ENCODE measurements at places on chromosomes 1 and 21.

- DNase-seq = peak; percentile 55
Measured at GRCh38 chr1:24743404-24744211, 1.6 kb upstream of the CLIC4 start.

DNA sequence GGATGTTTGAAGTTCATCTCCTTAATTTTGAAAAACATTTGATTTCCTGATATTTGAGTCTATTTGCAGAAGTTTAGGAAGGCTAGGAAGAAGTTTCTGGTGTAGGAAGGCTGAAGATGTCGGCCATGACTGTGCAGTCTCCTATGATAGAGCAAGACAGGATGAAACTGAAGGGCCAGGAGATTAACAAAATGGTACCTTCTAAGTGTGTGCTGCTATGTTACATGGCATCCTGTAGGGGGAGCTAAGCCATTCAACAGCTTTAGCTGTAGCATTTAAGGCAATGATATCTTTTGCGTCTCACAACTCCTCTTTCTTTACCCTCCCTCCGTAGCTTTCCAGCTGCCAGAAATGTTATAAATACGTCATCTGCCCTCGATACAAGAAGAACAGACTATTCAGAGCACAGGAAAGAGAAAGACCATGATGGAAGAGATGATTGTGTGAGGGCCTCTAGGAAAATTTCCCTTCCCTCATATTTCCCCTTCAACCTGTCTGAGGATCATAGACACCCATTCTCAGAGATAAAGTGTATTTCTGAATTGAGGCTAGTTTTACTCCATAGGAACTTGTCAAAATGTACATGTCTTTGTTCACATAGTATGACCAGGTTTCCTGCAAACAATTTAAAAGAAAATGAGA, 61.1 kb downstream of the XCL1 start:
- peak; percentile 58 for DNase-seq

GRCh38 chr21:35326677-35327076, 277.6 kb upstream of the RUNX1 start:
- DNase-seq = no peak

GRCh38 chr1:224450561-224451350, 16.2 kb upstream of the WDR26 start:
- DNase-seq = no peak

- peak; percentile 22 for DNase-seq
Measured at GRCh38 chr1:239952348-239953308, 139.1 kb upstream of the FMN2 start.

DNA sequence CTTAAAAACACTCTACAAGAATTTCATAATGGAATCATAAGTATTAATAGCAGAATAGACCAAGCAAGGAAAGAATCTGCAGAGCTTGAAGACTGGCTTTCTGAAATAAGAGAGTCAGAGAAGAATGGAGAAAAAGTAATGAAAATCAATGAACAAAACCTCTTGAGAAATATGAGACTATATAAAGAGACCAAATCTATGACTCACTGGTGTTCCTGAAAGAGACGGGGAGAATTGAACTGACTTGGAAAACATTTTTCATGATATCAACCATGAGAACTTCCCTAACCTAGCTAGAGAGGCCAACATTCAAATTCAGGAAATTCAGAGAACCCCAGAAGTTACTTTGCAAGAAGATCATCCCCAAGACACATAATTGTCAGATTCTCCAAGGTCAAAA, 85.6 kb downstream of the GDAP2 start:
- no peak for DNase-seq

- DNase-seq = no peak
Measured at GRCh38 chr1:98110674-98111073, 189.8 kb upstream of the DPYD start.

DNA sequence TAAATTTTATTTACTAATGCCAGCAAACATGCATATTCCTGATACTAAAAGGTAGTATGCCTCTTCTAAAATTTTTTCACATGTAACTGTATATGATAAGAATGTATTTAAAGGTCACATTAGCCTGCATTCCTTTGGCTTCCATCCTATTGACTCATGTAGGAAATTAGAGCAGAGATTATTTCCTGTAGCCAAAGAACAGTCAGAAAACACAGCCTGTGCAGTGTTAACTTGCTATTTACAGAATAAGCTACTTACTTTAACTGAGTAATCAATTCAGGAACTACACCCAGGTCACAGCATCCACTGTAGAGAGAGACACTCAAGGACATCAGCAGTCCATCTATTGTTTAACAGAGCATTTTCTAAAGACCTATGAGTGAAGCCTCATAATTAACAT, 154.5 kb upstream of the ADGRL4 start:
- DNase-seq = no peak

- DNase-seq = no peak
Measured at GRCh38 chr1:217048104-217048707, 325.0 kb upstream of the ESRRG start.

DNA sequence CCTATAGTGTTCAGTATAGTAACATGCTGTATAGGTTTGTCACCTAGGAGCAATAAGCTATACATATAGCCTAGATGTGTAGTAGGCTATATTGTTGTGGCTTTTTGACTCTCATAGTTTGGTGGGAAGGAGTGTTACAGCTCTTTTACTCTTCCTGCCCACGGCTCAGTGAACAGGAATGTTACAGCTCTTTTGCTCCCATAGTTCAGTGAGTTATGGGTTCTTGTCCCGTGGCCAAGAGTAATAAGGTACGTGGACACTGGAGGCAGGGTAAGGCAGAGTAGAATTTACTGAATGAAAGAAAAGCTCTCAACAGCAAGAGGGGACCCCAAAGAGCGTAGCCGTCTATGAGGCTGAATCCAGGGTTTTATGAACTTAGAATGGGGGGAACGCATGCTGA, 734.3 kb downstream of the ADGRL2 start:
- DNase-seq = no peak

DNA sequence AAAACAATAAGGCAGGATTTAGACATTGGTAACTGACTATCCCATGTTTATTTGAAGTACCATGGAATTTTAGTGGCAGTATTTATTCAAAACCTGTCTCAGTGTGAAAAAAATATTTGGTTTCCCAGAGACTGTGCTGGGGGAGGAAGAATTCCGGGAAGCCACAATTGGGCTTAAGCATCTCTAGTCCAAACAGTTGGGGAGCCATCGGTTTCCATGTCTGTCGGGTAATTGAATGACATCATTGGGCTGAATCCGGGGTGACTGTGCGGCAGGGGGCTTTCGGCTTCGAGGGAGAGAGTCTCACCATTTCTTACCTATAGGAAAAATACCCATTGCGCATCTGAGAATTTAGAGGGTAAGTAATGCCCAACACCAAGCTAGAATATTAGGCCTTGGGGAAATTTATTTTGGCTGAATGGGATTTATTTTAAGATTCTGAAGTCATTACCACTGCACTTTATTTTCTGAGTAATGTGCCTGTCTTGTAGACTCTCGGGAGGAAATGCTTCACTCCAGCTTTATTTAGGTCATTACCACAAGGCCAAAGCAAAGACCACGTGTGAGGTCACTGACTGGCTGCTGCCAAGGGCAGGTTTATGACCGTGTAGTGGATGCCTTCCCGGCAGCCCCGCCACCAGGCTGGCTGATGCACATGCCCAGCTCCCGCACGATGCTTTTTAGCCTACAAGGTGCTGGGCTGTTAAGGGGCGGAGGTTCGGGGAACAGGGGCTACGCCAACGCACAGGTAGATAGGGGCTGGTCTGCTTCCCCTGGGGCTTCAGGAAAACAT, 23.1 kb upstream of the UMODL1 start:
- DNase-seq = no peak

- no peak for DNase-seq
Measured at GRCh38 chr1:55425310-55425930, 210.3 kb upstream of the USP24 start.

GRCh38 chr1:231571904-231572303, 43.4 kb downstream of the TSNAX start:
- DNase-seq = no peak

- peak; percentile 72 for DNase-seq
Measured at GRCh38 chr1:7207875-7208646, 422.8 kb downstream of the CAMTA1 start.

DNA sequence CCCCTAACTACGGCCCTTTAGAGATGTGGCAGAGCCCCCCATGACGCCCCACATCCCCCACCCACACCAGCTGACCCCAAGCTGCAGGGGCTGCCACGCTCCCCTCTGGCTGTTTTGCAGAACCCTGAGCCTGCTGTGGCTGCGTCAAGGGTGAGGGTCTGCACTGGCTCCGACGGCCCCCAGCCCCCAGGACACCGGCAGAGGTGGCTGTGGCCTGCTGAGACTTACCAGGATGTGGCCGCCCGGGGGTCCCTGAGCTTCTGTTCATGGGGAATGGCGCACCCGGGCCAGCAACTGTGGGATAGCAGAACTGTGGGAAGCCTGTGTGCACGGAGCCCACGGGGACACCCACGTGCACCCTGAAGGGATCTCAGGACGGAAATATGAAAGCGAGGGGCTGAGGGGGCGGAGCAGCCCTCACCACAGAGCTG, 12.8 kb upstream of the RNF223 start:
- no peak for DNase-seq

GRCh38 chr1:56803561-56804156, 15.5 kb downstream of the FYB2 start:
- DNase-seq = peak; percentile 32

GRCh38 chr1:99227056-99227897, 37.0 kb upstream of the PLPPR4 start:
- DNase-seq = no peak

DNA sequence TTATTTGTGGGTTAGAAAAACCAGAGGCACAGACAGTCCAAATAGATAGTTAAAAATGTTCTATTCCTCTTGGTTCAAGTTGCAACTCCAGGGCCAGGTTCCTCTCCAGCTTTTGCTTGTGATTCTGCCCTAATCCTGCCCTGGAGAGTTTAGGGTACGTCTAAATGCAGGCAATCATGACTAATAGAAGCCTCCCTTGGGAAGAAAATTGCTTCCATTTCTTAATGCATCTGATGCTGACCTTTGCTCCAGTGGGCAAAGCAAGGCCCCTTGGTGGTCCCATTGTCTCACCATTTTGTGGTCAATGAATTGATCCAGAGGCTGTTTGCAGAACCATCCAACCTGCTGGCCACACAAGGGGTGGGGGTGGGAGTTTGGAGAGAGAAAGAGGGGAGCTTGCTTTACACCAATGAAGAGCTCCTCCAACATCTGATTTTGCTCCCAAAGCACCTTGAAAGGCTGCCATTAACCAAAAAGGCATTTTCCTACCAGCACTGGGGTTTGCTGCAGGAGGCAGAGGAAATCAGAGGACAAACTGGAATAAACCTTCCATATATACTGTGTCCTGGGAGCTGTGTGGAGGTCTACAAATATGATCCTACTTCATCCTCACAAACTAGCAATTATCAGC, 31.3 kb downstream of the C8B start:
- no peak for DNase-seq

DNA sequence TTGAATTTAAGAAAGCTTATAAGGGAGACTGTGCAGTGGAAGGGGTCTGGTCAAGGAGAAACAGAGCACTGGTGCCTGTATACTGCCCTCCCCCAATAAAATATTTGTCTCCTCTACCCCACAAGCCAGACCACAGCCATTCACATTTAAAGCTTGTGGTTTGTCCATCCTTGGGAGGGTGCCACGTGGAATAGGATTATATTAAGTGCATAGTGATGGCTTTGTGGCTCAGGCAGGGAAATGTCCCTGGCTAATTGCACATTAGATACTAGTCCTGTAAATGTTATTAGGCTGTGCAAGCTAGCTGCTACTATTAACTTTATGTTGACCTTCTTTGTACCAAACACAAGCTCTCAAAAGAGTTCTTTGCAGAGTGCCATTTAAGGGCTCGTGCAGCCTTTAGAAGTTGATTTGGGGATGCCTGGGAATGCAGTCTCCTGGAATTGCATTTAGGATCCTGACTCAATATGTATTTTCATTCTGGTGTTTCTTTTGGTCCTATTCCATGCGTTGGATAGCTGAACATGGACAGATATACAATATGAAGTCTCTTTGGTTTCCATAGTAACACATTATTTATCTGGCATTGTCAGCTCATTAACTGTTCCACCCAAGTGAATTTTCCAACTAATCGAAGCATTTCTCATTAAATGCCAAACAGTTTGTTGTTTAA, 210.6 kb downstream of the ROR1 start:
- no peak for DNase-seq

GRCh38 chr1:232891071-232891470, 59.3 kb upstream of the NTPCR start:
- DNase-seq = no peak

DNA sequence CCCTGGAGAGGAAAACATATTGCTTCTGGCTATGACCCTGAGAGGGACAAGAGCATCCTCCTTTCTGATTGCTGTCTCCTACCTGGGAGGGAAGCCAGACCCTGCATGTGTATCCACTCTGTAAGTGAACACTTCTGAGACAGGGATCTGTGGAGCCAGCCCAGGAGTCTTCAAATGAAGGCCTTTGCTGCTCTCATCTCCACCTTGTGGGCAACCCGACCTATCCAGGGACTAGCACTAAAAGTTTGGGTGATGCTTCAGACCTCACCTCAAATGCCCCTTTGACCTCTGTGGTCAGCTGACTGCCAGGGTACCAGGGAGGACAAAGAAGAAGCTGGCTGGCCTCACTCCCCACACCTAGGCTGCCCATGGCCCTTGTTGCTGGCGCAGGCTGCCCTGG, 64.7 kb downstream of the KCND3 start:
- DNase-seq = no peak

GRCh38 chr1:17195731-17196130, 9.2 kb upstream of the PADI1 start:
- DNase-seq = no peak

- no peak for DNase-seq
Measured at GRCh38 chr1:231059566-231060193, 19.6 kb upstream of the FAM89A start.

DNA sequence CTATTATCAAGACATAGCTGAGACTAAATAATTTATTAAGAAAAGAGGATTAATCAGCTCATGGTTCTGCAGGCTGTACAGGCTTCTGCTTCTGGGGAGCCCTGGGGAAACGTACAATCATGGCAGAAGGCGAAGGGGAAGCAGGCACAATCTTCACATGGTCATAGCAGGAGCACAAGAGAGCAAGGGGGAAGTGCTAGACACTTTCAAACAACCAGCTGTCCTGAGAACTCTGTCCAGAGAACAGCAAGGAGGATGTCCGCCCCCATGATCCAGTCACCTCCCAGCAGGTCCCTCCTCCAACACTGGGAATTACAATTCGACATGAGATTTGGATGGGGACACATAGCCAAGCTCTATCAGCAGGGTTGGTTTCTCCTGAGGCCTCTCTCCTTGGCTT, 10.3 kb upstream of the SLC45A1 start:
- no peak for DNase-seq

- DNase-seq = no peak
Measured at GRCh38 chr1:228264090-228264829, 56.4 kb downstream of the OBSCN start.

Measured in K562 (cell line).